Karpas-422 (cell line): ENCODE measurements at places on chromosomes 6 and 20.
A peak's percentile ranks its signal among the peaks of the same experiment; 100 is the strongest.

DNA sequence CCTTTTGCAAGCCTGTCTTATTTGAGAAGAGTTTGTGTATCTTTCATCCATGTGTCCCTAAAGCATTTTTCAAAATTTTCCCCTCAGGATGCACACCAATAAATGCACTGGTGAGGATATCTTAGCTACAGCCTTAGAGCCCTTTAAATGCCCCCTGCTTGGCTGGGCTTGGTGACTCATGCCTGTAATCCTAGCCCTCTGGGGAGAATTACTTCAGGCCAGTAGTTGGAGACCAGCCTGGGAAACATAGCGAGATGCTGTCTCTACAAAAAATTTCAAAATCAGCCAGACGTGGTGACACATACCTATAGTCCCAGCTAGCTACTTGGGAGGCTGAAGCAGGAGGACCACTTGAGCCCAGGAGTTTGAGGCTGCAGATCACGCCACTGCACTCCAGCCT, 33.8 kb upstream of the PLCB4 start:
- DNase-seq = no peak

- no peak for DNase-seq
These were observed 115.0 kb downstream of the IPCEF1 start for GRCh38 chr6:154241581-154241980.

GRCh38 chr20:23159256-23159946, 73.3 kb upstream of the CD93 start:
- peak; percentile 61 for DNase-seq

DNA sequence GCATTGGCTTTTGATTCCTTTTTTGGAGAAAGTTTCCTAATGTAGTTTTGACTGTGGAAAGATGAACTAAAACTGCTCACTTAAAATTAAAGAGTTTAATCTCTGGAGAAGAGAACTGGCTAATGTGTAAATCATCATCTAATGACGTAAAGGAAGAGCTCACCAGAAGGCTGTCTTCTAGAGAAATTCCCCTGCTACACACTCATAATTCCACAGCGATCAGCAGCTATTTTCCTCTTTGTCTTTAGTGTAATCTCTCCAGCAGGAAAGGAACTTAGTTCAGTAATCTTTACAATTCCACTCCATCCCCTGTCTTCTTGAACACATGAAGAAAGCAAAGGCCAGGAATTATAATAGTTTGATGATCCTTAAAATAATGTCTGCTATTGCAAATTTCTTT, 15.8 kb downstream of the SPTLC3 start:
- DNase-seq = no peak
